ENCODE measurements at places on chromosomes 2 and 18. TPM values are rescaled to one million over a fixed set of nuclear protein-coding genes. Genes with fewer than 3 reads are reported as not detected.

Gene VWC2L
- total RNA-seq: not detected

- no peak overlapping the region for H3K4me3 ChIP-seq
- DNase-seq: no peak
- no peaks in the 10 kb centered on the region for H3K4me1 ChIP-seq
- H3K36me3 ChIP-seq: peaks cover 8% of the 10 kb centered on the region
Measured at GRCh38 chr18:35991696-35992095, 19.2 kb downstream of the RMP24 start.

- no peak overlapping the region for H3K4me3 ChIP-seq
- no peak for DNase-seq
- H3K27me3 ChIP-seq: no peaks in the 10 kb centered on the region
- H3K4me1 ChIP-seq: no peaks in the 10 kb centered on the region
- no peaks in the 10 kb centered on the region for H3K36me3 ChIP-seq
Measured at GRCh38 chr2:824954-825353, 125.7 kb upstream of the SNTG2 start.

DNA sequence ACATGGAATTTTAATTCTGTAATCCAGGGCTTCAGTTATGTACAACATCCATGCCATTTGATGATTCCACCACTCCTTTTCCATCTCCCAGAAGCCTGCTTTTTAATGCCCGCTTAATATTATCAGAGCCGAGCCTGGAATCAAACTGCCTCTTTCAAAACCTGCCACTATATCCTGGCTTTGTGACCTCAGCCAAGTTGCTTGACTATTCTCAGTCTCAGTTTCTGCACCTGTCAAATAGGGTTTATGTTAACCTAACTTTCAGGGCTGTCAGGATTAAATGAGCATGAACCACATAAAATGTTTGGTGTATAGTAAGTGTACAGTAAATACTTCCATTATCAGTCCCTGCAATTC, 108.7 kb downstream of the XRCC5 start:
- H3K36me3 ChIP-seq: peaks cover 3% of the 10 kb centered on the region
- DNase-seq: no peak
- peak overlapping the region; percentile 84 for H3K27ac ChIP-seq

- peaks cover 15% of the 10 kb centered on the region for H3K36me3 ChIP-seq
- no peaks in the 10 kb centered on the region for H3K27me3 ChIP-seq
- peak overlapping the region; percentile 99 for H3K27ac ChIP-seq
- peak overlapping the region; percentile 64 for H3K4me3 ChIP-seq
Measured at GRCh38 chr2:109171444-109172334, 42.7 kb downstream of the SH3RF3 start.

DNA sequence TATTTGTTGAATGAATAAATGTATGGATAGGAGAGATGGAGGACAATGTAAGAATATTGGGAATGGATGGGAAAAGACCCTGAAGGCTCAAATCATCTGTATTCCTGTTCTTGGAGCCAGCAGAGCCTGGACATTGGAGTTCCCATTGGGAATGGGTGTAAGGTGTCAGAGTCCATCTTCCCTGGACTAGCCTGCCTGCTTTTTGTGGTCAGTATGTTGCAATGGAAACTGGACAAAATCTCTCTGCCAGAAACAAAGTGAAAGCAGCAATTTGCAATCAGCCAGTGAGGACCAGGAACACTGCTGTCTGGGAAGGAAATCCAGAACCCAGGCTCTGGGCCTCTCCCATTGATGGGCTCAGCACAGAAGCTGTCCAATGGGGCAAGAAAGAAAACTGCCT, 83.5 kb upstream of the SKOR2 start:
- no peaks in the 10 kb centered on the region for H3K36me3 ChIP-seq
- H3K27me3 ChIP-seq: no peaks in the 10 kb centered on the region
- no peak overlapping the region for H3K27ac ChIP-seq
- no peak for DNase-seq
- H3K4me3 ChIP-seq: no peak overlapping the region

DNA sequence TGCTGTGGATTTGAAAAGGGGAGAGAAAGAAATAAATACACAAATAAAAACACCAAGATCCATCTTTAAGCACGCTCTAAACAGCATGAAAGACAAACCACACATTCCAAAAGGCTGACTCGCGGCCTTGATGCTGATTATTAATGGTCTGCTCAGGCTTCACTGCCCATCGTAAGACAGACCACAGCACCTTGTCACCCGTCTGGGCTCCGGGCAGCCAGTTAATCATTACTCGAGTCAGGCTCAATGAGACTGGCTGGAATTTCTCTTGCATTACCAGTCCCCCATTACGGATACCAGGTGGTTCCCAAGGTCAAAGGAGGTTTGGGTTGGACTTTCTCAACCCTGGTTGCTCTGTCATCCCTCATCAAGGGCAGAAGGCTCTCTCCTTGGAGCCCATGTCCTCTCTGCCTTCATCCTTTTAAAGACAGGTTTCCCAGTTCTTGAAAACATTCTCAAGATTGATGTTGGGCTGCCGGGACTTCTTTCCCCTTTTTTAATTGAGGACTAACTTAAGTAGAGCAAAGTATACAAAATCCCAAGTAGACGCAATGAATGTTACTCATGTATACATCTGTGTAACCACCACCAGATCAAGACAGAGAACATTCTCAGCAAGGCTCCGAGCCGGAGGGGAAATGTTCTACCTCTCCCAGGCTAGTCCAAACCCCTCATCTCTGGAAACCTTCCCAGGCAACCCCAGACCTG, 8.1 kb downstream of the SMAD7 start:
- no peaks in the 10 kb centered on the region for H3K27me3 ChIP-seq
- H3K27ac ChIP-seq: peak overlapping the region; percentile 95
- peak overlapping the region; percentile 49 for H3K4me3 ChIP-seq
- H3K36me3 ChIP-seq: peaks cover 53% of the 10 kb centered on the region

GRCh38 chr2:168592181-168592831, 136.2 kb downstream of the CERS6 start:
- H3K27ac ChIP-seq: no peak overlapping the region
- no peaks in the 10 kb centered on the region for H3K27me3 ChIP-seq
- DNase-seq: no peak
- H3K4me3 ChIP-seq: no peak overlapping the region

DNA sequence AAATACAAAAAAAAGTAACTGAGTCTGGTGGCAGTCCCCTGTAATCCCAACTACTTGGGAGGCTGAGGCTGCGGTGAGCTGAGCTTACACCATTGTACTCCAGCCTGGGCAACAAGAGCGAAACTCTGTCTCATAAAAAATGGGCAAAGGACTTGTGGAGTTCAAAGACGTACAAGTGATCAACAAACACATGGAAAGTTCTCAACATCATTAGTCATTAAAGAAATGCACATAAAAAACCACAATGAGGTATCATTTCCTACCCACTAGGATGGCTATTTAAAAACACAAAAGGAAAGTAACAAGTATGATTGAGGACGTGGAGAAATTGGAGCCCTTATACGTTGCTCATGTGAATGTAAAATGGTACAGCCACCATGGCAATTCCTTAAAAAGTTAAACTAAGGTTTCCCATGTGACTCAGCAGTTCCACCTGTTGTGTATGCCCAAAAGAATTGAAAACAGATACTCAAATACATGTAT, 52.3 kb downstream of the RAB10 start:
- H3K27ac ChIP-seq: no peak overlapping the region
- no peaks in the 10 kb centered on the region for H3K27me3 ChIP-seq
- H3K36me3 ChIP-seq: peaks cover 12% of the 10 kb centered on the region

DNA sequence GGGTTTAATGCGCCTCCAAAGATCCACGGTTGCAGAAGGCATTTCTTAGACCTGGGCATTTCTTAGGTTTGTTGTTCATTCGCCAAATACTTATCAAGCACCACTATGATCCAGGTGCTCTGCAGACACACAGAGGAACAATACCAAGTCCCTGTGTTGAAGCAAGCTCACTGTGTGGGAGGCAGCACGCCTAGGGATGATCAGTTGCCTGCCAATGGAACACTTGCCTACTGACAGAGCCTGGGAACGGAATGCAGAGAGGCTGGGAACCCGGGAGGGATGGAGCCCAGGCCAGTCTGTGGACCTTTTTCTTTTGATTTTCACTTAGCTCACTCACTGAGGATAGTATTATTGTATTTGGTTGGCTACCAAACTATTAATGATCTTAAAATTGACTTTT, 1.9 kb upstream of the GRP start:
- H3K4me1 ChIP-seq: peaks cover 17% of the 10 kb centered on the region
- no peak overlapping the region for H3K4me3 ChIP-seq
- H3K27ac ChIP-seq: no peak overlapping the region

DNA sequence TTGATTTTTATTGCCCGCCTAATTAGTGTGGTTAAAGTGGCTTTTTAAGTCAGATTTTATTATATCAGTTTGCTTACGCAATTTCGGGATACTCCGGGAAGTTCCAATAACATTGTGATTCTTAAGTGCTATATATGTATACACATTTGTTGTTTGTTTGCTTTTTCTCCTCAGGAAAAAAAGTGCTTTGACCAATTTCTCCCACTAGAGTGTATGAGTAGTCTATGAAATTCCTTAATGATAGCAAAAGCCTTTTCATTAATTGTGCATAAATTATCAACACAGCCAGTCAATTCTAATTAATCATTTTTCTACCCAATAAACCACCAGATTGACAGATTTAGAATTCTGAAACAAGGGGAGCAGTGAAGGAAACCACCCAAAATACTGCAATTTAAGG, 172.2 kb downstream of the DPP10 start:
- H3K36me3 ChIP-seq: no peaks in the 10 kb centered on the region
- no peak overlapping the region for H3K27ac ChIP-seq
- H3K4me1 ChIP-seq: no peaks in the 10 kb centered on the region
- H3K4me3 ChIP-seq: no peak overlapping the region
- DNase-seq: no peak

Gene HADHA
- total RNA-seq: 114 TPM

DNA sequence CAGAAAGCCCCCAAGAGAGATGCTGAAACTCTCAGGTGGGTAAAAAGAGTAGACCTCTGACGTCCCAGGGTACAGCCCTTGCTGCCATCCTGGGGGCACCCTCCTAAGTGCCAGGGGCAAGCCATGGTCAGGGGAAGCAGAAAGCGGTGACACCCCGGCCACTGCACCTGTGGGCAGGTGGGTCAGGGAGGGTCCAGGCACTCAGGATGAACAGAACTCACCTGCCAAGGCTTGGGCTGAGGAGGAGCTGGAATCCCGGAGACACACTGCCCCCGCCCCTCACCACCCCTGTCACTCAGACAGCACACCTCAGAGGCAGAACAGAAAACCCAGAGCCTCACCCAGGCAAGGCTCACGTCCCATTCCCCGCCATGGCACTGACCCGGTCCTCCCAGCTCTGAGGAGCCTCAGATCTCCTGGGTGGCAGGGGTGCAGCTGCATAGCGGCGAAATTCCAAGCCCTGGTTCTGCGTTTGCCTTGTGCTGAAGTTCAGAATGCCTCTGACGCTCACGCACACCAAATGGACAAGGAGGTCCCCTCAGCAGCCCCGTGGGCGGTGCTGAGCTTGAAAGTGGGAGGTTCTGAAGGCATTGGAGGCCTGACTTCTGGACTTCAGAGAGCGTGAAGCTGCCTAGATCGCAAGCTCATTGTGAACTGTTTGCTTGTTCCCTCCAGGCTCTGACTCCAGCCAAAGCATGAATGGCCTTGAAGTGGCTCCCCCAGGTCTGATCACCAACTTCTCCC, 4.3 kb downstream of the GPR17 start:
- H3K4me3 ChIP-seq: no peak overlapping the region
- H3K27ac ChIP-seq: no peak overlapping the region
- H3K27me3 ChIP-seq: no peaks in the 10 kb centered on the region
- H3K36me3 ChIP-seq: peaks cover 7% of the 10 kb centered on the region
- no peak for DNase-seq

DNA sequence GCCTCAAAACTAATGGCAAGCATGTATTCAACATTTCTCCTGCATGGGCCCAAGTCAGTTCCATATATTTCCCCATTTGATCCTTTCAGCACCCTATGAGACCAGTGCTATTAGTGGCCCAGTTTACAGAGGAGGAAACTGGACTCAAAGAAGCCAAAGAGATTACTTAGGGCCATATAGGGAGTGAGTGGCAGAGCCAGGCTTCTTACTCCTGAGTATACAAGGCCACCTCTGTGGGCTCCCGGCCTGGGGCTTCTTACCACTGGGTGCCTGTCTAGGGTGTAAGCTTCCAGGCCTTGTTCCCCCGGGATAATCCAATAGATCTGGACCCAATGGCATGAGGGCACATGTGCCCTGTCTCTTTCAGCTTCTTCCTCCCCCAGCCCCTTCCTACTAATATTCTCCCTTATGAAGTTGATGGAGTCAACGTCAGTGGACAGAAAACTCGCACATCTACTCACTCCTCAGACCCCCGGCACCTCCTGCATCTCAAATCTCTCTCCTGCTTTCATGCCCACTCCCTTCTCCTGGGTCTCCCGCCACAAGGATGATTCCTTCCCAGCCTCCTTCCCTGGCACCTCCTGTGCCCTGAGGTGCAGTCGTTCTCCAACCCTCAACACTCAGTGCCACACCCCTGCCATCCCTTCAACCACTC, 222.6 kb downstream of the ANAPC1 start:
- DNase-seq: peak; percentile 51
- peaks cover 46% of the 10 kb centered on the region for H3K4me1 ChIP-seq
- H3K27ac ChIP-seq: no peak overlapping the region
- no peak overlapping the region for H3K4me3 ChIP-seq

GRCh38 chr2:29405707-29406106, 290.5 kb downstream of the CLIP4 start:
- no peak overlapping the region for H3K27ac ChIP-seq
- no peaks in the 10 kb centered on the region for H3K4me1 ChIP-seq
- H3K4me3 ChIP-seq: no peak overlapping the region

DNA sequence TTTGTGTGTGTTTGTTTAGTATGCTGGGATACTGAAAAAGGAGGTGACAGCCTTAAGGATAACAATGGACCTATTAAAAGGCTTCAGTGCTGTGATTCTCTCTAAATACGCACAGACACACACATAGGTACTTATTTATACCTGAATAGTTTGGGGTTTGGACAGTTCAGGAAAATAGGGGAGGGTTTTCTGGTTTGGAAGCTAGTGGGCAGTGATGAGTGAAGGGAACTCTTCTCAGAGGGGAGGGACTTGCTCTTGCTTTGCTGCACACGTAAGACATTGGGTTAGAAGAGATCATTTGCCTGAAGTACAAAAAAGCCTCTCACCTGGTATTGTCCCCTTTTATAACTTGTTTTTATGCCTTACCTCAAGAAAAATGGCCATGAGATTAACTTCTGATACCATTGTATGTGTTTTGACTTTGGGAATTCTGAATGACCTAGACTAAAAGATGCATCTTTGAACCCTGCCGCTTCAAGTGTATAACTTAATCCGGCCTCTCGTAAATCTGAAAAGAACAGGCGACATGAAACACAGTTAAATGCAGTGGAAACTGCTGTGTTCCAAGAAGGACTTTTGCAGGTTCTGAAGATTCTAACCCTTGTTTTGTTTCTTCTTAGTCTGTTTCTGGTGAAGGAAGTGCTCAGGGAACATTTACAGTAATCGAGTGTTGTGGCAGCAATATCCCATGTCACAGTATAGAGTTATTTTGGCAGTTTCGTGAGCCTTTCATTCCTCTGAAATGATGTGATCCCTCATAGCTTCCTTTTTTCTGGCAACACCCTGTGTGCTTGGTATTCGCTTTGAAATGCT, 2.5 kb downstream of the CRIM1 start:
- peak overlapping the region; percentile 96 for H3K27ac ChIP-seq
- peaks cover 5% of the 10 kb centered on the region for H3K36me3 ChIP-seq
- no peaks in the 10 kb centered on the region for H3K27me3 ChIP-seq
- peaks cover 65% of the 10 kb centered on the region for H3K4me1 ChIP-seq
- peak overlapping the region; percentile 94 for H3K4me3 ChIP-seq

GRCh38 chr2:129764376-129765325, 214.8 kb upstream of the RAB6C start:
- no peaks in the 10 kb centered on the region for H3K27me3 ChIP-seq
- peak; percentile 76 for DNase-seq
- no peaks in the 10 kb centered on the region for H3K4me1 ChIP-seq
- H3K4me3 ChIP-seq: no peak overlapping the region
- no peaks in the 10 kb centered on the region for H3K36me3 ChIP-seq

Gene UGT1A9
- total RNA-seq: not detected

- no peak for DNase-seq
- no peaks in the 10 kb centered on the region for H3K36me3 ChIP-seq
Measured at GRCh38 chr18:56748698-56749268, 97.6 kb downstream of the WDR7 start.
